Fibroblast of lung (primary cell): ENCODE measurements at places on chromosomes 3 and 15. TPM values are rescaled to one million over a fixed set of nuclear protein-coding genes. Genes with fewer than 3 reads are reported as not detected.

DNA sequence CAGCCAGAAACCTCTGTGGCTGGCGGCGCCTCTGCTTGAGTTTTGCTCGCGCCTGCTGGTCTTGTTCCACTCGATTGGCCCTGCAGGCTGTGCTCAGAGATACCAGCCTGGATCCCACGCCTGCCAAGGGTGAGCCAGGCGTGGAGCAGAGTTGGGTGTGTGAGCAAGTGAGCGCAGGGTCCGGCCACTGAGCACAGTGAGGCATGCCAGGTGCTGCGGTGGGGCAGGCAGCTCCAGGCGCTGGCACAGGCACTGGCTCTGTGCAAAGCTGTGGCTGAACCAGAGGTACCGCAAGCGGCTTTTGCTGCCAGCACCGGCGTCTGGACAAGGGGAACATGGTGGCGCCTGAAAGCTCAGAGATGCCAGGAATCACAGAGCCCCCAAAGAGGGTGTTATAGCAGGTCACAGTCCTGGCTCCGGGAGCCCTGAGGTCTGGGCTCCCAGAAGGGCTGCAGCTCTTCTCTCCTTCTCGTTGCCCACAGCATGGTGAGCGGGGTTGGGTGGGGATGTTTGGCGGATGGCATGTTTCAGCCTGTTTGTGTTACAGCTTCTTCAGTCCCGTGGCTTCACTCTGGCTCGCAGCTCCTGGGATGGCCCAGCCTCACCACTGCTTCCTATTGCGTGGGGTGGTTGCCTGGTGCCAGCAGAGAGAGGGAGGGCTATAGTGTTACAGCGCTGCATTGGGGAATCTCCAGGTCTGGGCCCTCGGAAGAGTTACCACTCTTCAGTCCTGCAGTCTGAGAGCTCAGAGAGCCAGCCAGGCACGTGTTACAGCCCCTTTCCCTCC is 73.9 kb downstream of the NR1D2 start:
- DNase-seq = no peak

GRCh38 chr15:51658664-51659063 is 22.6 kb upstream of the SCG3 start:
- DNase-seq = no peak

DNA sequence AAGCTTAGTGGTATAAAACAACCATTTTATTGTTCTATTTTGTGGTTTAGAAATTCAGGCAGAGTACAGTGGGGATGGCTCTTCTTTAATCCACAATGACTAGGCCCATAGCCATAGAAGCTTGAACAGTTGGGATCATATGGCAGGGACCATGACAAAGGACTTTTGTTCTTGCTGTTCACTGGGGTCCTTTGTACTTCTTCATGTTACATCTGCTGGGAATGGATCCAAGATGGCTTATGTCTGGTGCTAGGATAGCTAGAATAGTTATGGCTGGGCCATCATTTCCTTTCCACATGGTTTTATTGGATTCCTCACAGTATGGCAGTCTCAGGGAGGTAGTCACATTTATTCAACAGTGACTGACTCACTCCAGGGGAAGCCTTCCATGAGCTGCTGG is 427.9 kb upstream of the AGTR1 start:
- DNase-seq = no peak

- peak; percentile 61 for DNase-seq
Measured at GRCh38 chr15:37133602-37134001, 33.3 kb upstream of the MEIS2 start.

DNA sequence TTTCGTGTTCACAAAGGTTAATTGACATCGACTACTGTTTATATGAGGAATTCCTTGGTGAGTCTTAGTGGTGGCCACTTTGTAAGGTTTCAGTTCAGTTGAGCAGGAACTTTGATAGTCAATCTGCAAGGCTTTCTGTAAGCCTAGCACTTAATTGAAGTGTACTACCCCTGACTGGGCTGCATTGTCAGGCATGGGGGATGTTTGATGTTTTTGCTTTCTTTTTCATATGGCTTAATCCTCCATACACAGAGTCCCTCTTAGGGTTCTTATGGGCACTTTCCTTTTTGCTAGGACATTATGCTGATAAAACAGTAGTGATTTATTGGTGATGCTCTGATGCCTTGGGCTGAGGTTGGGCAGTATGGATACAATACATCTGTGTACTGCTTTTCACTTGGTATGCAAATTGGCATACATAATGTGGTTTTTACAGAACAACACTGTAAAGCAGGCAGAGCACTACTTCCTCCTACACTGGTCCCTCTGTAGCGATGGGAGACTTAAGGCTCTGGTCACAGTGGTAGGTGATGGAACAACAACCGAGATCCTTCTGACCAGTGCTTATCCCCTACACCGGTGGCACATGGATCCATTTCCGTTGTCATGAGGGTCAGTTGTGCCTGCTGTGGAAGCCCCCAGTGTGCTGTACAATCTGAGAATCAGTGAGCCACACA is 261.0 kb downstream of the MFSD1 start:
- no peak for DNase-seq

- DNase-seq = no peak
Measured at GRCh38 chr3:161694682-161695564, 198.3 kb downstream of the OTOL1 start.

DNA sequence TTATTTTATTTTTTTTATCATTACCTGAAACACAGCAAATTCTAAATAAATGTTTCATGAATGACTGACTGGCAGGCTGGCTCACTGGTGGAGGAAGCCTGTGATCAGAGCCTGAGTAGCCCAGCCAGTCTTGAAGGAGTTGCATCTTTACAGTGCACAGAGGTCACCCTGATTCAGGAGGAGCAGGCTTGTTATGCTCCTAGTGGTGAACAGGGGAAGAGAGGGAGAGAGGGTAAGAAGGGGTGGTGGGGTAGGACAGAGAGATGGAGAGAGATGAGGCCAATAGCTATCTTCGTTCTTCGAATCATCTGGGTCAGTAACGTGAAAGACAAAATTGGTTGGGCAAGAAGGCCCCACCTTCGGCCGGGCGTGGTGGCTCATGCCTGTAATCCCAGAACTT is 202.6 kb upstream of the MCTP2 start:
- DNase-seq = no peak

DNA sequence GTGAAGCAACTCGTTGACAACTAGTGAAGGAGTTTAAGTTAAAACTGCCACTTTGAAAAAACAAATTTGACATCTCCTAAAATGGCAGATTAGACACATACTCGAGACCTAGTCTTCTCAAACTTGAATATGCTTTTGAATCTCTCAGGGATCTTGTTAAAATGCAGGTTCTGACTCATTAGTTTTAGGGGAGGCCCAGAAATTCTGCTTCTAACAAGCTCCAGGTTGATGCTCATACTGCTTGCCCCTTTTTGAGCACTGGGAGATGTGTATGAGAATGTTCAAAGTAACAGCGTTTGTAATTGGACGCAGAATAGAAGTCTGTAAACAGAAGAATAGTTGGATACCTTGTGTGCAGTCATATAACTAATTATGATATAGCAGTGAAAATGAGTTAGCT is 1.6 kb downstream of the C3orf38 start:
- no peak for DNase-seq

GRCh38 chr15:49155834-49156627 is 632 bp upstream of the COPS2 start:
- peak; percentile 48 for DNase-seq

- DNase-seq = no peak
Measured at GRCh38 chr15:56939257-56939656, 20.8 kb downstream of the TCF12 start.

DNA sequence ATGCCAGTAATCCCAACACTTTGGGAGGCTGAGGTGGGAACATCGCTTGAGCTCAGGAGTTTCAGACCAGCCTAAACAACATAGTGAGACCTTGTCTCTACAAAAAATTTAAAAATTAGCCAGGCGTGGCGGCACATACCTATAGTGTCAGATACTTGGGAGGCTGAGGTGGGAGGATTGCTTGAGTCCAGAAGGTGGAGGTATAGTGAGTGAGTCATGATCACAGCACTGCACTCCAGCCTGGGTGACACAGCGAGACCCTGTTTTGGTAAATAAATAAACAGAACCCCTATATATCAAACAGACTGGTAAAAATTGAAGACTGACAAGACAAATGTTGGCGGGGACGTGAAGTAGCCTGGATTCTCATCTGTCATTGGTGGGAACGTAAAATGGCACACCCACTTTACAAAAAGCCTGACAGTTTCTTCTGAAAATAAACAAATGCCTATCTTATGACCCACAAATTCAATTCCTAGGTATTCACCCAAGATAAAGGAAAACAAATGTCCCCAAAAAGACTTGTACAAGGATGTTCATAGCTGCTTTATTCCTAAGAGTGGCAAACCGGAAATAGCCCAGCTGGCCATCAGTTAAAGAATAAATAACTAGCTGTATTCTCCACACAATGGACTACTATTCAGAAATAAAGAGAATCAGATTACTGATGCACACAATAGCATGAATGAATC is 47.0 kb upstream of the GK5 start:
- peak; percentile 30 for DNase-seq

DNA sequence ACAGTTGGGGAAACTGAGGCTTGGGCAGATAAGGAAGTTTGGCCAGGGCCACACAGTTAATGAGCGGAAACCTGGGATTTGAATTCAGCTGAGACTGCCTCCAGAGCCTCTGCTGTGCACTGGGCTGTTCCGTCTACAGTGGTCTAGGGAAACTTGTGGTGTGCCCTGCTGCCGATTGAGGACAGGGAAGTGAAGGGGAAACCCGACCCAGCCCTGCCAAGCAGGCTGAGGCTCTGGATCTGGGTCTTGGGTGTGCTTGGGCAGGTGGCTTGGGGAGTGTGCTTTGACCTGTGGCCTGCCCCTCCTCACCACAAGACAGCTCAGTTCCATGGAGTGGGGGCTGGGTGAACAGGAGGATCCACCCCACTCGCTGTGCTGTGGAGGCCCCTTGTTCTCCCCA is 17.6 kb downstream of the NISCH start:
- DNase-seq = no peak

DNA sequence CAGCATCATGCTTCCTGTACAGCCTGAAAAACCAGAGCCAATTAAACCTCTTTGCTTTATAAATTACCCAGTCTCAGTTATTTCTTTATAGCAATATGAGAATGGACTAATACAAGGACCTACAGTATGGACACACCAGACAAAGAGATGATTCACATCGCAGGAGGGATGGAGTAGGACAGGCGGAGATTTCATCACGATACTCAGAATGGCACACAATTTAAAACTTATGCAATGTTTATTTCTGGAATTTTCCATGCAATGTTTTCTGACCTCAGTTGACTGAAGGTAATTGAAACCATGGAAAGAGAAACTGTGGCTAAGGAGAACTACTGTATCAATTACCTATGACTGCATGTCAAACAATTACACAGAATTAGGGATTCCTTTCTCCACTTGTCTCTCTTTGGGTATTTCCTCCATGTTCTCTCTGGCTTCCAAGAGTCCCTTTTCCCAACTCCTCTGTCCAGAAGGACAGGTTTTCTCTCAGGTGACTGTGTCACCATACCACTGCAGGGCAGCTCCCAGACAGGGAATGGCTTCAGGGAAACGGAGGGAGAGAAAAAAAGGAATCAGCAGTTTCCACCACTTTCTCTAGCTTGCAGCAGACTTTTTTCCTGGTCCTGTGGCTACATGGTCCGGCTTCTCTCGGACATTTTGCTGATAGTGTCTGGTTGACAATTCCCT is 3.0 kb upstream of the ANO10 start:
- DNase-seq = no peak

GRCh38 chr3:138338811-138339210 is 9.2 kb upstream of the NME9 start:
- no peak for DNase-seq

DNA sequence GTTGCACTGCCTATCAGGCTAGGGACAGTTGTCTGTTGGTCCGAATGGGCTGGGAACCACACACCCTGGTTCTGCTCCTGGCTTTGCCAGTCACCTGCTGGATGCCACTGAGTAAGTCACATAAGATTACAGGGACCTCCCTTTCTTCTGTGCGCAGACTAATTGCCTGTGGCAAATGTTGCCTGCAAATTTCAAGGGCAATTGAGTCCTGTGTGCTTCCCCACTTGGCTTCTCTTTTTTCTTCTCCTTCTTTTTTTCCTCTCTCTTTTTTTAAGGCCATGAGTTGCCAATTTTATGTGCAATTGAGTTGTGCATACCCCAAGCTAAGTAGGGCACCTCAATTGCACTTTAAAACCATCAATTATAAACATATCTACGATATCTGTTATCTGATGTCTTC is 963.4 kb downstream of the MCTP2 start:
- DNase-seq = no peak

GRCh38 chr3:196604548-196604947 is 34.9 kb upstream of the NRROS start:
- no peak for DNase-seq

- no peak for DNase-seq
Measured at GRCh38 chr3:171462224-171462623, 2.0 kb upstream of the TNIK start.

GRCh38 chr3:50666837-50667236 is 7.9 kb upstream of the DOCK3 start:
- DNase-seq = peak; percentile 40

DNA sequence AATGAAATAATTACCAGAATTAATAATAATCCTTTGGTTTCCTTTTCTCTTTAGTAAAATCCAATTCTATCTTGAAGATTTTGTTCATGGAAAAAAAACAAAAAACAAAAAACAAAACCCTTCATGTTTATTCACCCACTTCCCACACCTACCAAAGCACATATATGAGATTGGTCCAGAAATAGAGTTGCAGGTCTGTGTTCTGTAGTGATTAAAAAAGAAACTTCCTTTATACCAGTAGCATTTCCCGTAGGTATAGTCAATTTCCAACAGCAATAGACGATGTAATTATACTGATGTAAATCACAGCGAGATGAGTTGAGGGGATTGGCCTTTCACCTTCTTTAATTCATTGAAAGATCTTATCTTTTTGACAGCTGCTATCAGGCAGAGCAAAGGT is 194.6 kb downstream of the SOX2 start:
- DNase-seq = no peak

DNA sequence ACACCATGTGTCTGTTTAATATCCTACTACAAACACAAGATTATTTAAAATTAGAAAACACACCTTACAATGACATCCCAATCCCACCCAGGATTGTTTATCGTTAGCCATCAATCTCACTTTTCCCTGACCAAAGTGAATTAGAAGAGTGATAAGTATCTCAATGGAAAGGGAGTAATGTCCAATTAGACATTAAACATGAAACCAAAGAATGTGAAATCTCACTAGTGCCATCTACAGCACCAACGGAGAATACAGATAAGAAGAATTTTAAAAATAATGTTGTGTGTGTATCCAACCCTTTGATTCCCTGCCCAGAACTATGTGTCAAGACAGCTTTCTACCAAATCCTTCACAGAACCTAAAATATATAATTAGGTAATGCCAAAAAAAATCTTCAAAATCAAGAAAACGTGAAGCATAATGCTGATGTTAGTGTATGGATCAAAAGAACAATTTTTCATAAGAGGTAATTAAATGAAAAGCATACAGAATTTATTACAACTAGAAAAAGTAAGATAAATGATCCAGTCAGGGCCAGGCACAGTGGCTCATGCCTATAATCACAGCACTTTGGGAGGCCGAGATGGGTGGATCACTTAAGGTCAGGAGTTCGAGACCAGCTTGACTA is 64.2 kb downstream of the SCAPER start:
- peak; percentile 32 for DNase-seq

SLTM gene
- total RNA-seq = 57.0 and 67.2 TPM in 2 replicates

DNAJC13 gene
- total RNA-seq = 65.7 and 89.0 TPM in 2 replicates

ARL14 gene
- not detected in 2 replicates for total RNA-seq

PARP14 gene
- 71.7 and 78.3 TPM in 2 replicates for total RNA-seq

ECE2 gene
- not detected in 2 replicates for total RNA-seq

TBL1XR1 gene
- 369 and 505 TPM in 2 replicates for total RNA-seq

C3orf85 gene
- total RNA-seq = not detected in 2 replicates

ACP3 gene
- total RNA-seq = 0.77 and 3.5 TPM in 2 replicates
